Stimulated activated CD8-positive, alpha-beta memory T cell treated with anti-CD3 and anti-CD28 coated beads, Interleukin-7, amount 100 ng/mL, for 4 hours (primary cell): ENCODE measurements at places on chromosomes 11 and 22.

DNA sequence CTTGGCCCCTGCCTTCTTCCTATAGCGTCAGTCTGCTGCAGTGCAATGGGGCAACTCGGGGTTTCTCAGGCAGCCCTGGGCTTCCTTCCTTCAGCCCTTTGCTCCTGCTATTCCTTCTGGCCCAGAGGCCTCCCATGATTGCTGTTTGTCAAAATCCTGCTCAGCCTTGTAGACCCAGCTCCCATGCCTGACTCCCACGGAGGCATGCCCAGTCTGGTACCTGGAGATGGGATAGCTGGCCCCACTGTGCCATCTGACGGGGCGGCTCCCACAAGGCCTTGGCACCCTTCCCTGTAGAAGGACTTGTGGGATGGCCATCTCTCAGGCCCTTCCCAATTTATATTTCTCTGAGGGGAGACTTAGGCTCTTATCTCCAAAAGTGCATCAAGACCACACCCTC, 590 bp upstream of the CD6 start:
- no peak for DNase-seq

DNA sequence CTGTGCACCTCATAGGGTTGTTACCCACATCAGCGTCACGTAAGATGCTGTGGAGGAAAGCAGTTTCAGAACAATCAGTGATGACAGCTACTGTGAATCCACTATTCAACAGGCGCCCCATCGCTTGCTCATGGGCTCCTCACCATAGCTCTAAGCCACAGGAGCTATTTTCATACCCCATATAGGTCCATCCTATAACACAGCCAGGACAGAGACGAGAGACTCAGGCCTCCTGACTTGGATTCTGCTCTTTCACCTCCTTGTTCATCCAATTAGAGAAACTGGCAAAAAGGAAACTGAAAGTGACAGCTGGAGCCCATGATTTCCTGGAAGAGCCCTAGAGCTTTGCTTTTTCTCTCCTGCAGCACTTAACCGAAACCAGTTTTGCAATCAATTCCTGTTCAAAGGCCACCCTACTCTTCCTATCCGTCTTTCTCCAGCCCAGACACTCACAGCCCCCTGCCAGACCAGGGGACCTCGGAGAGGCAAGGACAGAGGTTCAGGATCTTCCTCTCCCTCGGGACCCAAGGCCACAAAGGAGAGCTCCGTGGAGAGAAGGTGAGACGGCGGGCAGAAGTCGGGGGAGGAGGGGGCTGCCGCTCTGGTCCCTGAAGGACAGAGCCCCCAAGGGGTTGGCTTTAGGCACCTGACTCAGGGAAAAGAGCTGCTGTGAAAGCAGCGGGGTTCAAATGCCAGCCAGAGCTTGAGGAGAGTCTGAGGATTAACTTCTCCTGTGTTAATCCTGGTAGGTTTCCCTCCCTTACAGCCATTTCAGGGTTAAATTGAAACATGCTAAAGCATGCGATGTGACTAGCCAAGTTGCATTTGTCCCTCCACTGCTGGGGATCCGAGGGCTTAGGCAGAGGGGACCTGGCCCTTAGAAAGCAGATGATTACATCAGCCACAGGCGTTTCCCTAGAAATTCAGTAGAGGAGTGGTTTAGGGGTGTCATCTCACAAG, at the start of gene APOL6:
Gene APOL6 (plus strand): TSS at position 381 of the 960 bp plus-strand sequence. CDS start 7,980 bp downstream, outside the sequence.
- DNase-seq, result peak; percentile 60

- no peak for DNase-seq
Measured at GRCh38 chr11:67345920-67346819, 7.2 kb downstream of the POLD4 start.

GRCh38 chr11:114618139-114618538, 22.6 kb upstream of the NXPE4 start:
- DNase-seq, result no peak
